ENCODE measurements at places on chromosomes 2 and 18.

DNA sequence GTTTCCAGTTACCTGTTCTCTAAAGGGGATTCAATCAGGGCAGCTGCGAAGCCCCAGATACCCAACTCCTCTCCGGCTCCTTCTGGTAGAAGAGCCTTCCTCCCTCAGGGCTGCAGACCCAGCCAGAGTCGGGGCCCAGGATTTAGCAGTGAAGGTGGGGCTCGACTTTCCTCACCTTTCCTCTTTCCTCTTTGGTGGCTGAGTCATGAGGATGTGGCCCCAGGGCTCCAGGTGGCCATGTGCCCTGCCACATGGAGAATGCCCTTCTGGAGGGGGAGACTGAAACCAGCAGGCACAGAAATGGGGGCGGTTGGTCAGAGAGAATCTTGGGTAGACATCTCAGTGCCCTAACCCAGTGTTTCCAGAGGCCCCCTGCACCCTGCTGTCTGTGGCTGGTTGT, 402.6 kb downstream of the NBAS start:
- no peak for DNase-seq

DNA sequence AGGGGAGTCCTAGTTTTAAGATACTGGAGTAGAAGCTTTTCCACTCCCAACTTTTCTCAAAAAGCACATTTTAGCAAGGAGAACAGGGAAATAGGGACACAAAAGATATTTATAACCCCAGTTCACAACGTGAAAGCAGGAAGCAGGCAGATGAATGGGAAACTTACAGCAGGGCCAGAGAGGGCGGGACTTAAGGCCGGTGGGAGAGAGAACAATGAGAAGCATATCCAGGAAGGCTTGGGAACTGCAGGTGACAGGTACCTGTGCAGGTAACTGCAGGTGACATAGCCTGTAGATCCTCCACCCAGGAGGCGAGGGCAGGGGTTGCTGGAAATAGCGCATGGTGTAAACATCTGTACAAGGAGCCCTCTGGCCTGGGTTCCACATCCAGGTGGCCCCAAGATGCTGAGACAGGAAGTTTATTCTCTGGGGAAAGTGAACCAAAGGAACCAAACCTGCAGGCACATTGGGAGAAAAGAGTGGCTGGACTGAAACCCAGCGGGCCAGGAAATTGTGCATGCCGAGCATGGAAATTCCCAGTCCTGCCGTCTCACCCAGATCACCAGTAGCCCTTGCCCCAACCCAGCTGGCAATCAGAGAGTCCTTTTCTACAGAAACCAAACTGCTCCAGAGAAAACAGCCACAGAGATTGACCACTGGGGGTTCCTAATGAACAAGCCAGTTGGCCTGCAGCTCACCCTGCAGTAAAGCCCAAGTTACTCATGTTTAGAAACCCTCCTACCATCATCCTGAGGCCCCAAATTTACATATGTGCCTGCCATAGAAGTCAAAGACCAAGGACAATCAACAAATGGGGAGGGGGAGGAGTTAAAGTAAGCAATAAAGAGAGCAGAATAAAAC, 24.3 kb upstream of the COL6A3 start:
- DNase-seq: no peak

DNA sequence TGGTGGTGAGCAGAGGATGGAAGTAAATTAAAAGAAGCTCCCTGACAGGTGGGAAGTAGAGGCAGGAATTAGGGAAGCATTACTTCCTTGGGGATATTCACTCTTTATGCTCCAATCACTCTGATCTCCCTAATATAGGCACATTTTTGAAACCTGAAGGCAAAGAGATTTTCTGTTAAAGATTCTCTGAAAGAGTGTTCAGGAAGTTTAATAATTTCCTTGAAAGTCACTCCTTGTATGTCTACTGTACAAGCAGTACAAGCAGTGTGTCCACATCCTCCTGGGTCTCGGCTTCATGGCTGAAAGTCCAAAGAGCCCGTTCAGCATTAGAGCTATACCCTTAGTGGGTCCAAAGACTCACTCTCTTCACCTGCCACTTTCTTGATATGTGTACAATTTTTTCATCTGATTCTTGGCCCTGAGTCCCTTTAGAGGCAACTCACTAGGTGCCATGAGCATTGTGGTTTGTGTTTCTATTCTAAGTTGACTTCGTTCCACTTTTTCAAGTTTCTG, 60.2 kb downstream of the AAK1 start:
- DNase-seq: no peak

GRCh38 chr2:205989271-205990071, 96.5 kb downstream of the INO80D start:
- no peak for DNase-seq

DNA sequence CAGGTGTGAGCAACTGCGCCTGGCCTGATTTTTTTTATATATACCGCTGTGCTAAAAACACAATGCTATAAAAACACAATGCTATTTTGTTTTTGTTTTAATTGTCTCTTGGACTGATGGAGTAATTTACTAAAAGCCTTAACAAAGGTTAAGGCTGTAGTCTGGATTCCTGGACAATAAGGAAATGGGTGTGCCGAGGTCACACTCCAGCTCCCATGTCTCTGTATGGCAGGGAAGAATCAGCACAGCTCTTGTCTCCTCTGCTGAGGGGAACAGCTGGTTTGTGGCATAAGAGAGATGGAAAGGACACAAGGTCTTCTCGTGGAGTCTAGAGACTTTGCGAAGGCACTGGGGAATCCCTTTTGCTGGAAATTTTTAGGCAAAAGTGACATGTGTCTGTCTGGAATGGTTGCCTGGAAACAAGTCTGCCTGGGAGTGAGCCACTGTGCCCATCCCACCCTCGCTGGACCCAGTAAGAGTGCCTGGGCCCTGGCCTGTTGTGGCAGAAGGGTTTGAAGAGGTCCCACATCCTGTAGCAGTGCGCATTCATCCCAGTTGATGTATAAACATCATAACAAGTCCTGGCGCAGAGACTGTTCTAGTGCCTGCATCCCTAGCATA, 73.1 kb downstream of the MAPK4 start:
- no peak for DNase-seq

GRCh38 chr18:36083729-36084128, 16.4 kb upstream of the RPRD1A start:
- no peak for DNase-seq

DNA sequence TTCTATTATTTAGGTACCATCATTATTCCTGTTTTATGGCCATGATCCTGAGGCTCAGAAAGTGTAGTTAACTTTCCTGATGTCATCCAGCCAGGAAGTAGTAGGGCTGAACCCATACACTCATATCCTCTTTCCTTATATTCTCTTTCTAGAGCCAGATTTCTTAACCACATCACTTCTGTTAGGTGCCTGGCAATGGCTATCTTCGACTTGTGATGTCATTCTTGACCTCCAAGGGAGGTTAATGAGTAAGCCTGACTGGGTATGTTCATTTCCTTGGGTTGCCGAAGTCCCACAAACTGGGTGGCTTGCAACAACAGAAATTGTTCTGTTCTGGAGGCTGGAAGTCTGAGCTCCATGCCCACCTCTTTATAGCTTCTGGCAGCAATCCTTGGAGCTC, 43.4 kb downstream of the ITGB6 start:
- DNase-seq: no peak

DNA sequence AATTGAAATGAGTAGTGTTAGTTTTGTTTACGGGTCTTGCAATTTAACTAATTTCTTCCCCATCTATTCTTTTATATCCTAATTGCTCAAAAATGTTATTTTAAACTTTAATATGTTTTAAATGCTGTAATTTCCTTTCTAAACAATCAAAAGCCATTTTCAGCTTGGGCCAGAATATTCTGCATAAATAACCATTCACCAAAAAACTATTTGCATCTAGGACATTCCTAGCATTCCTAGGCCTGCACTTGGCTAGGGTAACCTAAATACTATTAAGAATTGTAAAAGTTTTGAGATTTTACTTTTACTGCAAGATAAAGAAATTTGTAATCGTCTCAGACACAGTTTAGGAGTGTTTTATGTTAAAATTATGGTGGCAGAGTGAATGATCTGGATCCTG, 7.8 kb upstream of the ETAA1 start:
- no peak for DNase-seq

DNA sequence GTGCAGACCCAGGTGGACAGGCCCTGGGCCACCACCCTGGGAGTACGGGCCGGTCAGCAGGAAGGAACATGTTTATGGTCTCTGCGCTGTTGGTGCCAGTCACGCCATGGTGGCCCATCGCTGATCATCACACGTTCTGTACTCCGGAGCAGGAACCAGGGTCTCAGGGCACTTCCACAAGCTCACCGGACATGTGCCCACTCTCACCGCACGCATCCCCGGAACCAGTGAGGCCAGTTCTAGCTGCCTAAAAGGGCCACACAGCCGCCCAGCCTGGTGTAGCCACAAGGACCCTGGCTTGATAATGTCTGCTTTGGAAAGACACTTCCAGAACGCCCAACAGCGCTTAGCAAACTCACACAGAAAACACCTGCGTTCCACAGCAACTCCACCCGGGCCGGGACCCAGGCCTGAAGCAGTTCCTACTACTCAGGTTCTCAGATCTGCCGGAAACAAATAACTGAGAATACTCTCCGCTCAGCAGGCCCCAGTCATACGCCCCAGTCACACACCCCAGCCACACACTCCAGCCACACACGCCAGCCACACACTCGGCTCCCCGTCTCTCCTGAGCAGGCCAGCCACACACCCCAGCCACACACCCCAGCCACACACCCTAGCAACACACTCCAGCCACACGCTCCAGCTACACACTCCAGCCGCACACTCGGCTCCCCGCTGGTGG, 123.3 kb downstream of the HDAC4 start:
- no peak for DNase-seq

GRCh38 chr2:6294791-6295190, 570.9 kb downstream of the CMPK2 start:
- no peak for DNase-seq

GRCh38 chr18:29071869-29072268, 894.9 kb upstream of the CDH2 start:
- DNase-seq: no peak

DNA sequence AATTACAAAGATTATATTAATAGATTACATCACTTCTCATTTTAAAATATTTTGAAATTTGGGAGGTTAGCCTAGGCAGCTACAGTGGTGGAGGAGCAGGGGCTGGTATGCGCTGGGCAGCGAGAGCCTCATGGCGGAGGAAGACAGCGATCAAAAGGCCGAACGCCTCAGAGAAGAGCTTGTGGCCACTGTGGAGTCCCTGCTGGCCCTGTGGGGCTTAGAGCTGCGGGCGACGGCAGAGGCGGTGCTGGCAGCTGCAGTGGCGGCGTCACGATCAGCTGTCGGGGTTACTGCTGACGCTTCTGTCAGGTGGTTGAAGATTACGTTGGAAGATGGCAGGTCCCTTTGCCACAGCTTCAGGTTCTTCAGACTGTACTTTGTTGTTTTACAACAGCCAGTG, 87.4 kb downstream of the ROCK2 start:
- DNase-seq: no peak

GRCh38 chr2:159737917-159738296, 25.6 kb downstream of the MARCHF7 start:
- peak; percentile 27 for DNase-seq

- no peak for DNase-seq
Measured at GRCh38 chr2:186551323-186552050, 38.4 kb upstream of the ITGAV start.

DNA sequence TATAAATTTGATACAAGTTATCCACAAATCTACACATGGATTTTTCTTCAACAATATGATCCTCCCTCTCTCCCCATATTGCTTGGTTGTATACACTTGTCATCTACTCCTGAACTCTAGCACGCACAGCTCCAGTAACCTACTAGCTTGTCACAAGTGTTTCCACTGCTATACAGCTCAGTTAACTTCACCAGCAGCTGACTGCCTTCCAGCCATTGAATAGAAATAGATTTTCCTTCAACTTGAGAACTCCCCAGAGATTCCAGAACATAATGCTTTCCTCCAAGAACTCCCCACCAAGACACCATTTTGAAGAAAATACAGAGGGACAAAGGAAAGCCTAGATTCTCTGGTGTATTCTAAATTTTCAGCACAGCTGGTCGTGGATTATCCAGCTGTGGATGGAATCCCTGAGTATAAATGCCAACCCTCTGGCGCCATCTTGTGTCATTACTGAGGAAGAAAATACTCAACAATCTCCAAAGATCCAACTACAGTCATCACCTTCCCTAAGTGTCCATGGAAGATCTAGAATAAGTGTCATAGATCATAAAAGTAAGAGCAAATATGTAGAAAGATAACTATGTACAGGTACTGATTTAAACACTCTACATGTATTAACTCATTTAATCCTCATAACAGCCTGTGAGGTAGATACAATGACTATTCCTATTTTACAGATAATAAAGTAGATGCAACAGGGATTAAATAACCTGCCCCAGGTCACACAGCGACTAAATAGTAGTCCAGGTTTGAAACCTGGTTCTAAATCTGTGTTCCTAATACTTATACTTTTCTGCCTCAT, 156.7 kb downstream of the ARHGAP28 start:
- peak; percentile 67 for DNase-seq

DNA sequence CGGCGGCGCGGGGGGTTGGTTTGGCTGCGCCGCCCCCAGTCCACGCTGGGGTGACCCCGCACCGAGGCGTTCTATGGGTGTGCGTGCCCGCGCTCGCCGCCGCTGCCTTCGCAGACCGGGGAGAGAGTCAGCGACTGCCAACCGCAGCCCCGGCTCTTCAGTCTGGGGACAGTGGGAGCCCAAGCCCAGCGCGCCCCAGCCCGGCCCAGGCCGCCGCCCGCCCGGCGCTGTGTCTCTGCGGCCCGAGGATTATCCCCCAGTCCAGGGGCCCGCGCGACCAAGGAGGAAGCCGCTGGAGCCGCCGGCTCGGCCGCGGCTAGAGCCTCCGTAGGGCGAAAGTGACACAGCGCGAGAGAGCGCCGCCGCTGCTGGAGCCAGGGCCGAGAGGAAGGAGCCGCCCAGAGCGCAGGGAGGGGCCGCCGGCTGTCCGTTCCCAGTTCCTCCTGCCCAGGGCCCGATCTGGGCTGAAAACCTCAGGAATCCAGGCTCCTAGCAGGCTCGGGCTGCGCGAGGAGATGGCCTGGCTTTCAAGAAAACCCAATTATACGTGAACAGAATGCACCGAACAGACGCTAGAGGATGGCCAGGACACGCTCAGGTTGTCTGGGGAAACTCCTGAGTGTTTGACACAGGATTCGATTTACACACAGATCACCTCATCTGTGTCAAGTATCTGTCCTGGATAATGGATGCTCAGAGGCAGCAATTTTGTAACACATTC, 2.4 kb downstream of the CTIF start:
- peak; percentile 73 for DNase-seq

GRCh38 chr2:177000061-177000714, 212.4 kb upstream of the HNRNPA3 start:
- DNase-seq: no peak

DNA sequence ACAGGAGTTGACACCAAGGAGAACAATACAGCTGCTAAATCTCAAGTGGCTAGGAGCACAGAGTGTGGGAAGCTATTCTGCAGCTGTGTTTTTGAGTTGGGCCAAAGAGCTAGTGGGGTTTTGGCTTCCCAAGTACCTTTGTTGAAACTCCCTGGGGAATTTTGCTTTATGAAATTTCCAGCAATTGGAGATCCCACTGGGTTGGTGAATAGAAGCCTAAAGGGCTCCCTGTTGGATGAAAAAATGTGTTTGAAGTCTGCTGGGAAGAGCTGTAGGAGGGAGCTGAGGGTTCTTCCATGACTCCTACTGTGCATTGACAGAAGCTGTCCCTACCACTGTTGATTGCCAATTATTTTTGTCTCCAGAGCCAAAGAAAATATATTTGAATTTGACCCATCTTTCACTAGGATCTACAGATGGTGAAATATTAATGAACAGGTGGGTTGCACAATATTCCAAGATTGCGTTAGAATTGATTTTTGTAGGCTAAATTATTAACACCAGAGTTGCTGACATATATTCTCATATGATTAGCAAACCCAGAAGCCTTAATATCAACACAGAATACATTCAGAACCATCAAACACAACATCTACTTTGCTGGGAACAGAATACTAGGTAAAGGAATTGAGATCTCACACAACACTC, 95.4 kb upstream of the CYP1B1 start:
- no peak for DNase-seq

GRCh38 chr2:211248841-211249240, 692.4 kb downstream of the CPS1 start:
- DNase-seq: no peak
